ENCODE measurements at places on chromosomes 5 and 9.

- DNase-seq: no peak
Measured at GRCh38 chr5:100505984-100506670, 29.0 kb upstream of the FAM174A start.

DNA sequence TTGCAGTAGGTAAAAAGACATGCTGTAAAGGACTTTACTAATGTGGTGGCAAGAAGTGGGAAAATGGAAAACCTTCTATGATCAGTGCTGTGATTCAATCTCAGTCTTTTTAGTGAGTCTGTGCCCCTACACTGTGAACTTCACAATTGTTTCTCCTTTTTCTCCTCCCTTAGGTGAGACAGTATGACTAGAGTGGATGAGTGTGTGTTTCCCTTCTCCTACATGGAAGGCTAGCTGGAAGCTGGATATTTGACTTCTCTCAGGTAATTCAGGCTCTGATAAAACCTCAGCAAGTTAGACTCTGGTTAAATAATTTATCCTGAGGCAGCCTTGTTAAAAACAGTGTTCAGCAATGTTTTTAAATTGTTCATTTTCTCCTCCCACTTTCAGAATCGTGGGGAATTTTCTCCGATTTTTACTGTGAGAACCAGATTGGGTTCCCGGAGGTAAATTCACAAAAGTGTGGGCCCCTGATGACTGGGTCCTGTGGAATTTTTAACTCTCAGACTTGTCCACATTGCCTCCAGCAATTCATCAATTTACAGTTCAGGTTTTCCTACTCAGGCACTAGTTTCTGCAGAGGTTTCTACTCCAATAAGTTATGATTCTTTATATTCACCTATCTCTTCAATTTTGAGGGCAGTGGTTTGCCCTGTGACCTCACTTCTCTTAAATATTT, 149.1 kb upstream of the PIK3R1 start:
- no peak for DNase-seq

DNA sequence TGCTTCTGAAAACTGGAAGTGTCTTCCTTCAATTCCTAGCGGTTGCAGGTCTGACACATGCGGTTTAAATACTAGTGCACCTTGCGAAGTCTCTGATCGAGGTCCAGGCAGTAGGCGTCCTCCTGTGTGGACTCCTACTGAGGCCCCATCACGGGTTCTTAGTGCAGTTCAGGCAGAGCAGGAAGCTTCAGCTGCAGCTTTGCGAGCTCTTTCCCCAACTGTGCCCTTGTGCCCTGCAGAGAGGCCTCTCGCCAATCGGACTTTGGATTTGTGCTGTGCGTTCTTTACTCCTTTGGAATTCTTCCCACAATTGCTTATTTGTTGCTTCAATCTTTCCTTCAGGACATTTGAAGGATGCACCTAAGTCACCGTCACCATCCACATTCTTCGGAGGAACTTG, 40.6 kb upstream of the FAM120AOS start:
- no peak for DNase-seq

GRCh38 chr9:79129865-79130480, 441.8 kb upstream of the TLE4 start:
- peak; percentile 17 for DNase-seq

DNA sequence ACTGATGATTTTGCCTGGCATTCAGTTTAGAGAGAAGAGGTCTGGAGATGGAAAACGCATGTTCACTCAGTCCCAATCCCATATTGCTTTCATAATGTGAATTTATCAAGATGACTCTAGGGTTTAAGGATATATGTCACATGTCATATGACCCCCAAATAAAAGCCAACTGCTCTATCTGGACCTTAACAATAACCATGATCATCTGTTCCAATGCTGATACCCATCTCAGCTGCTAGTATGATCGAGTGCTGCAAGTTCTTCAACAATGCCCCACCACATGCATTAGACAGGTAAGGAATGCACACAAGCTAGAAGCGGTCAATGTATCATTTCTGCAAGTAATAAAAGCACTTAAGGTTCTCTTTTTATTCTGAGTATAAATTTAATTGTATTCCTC, 91.8 kb downstream of the OXCT1 start:
- DNase-seq: no peak

DNA sequence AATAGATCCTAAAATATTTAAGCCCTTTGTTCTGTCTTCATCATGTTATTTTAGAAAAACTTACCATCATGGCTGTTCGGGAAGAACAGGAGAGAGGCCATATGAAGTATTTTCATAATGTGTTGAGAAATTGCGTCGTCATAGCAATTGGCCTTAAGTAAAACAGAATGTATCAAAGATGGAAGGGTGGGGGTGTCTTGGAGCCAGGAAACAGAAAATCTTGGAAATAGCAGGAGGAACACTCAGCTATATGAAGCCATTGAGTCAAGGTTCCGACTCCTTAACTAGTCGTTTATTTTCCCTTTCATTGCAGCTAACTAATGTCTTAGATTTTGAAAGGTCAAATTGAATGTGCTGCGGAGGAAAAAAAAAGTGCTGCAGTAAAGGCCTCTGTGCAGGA, 1.3 kb downstream of the SPTAN1 start:
- DNase-seq: no peak

GRCh38 chr5:50300878-50301277, 140.2 kb downstream of the EMB start:
- no peak for DNase-seq

GRCh38 chr5:59460368-59461153, 433.0 kb downstream of the PDE4D start:
- DNase-seq: no peak

All from activated CD4-positive, alpha-beta memory T cell treated with anti-CD3 and anti-CD28 coated beads, Interleukin-2, amount 10 ng/mL, durations not matched to agents 7 days and 5 days (primary cell).